Breast epithelium (tissue), 4 donors: ENCODE measurements at places on chromosomes 6 and 20. TPM values are rescaled to one million over a fixed set of nuclear protein-coding genes. Genes with fewer than 3 reads are reported as not detected.

Gene TMEM217
- 1.0 TPM for total RNA-seq

Gene TTLL9
- total RNA-seq, result 0.16 TPM

Gene PDYN
- not detected for total RNA-seq

Gene COL11A2
- total RNA-seq, result 0.98 TPM

Gene RAET1L
- total RNA-seq, result not detected

Gene GMEB2
- total RNA-seq, result 10.2 TPM

Gene ZSCAN23
- 6.0 TPM for total RNA-seq

Gene ETV7
- total RNA-seq, result 0.80 TPM

Gene MATN4
- 1.6 TPM for total RNA-seq

Gene LHFPL5
- not detected for total RNA-seq

Gene ZBTB46
- total RNA-seq, result 10.7 TPM

Gene CITED2
- 300 TPM for total RNA-seq

Gene UFL1
- 28.0 TPM for total RNA-seq

Gene MAP7
- total RNA-seq, result 14.2 TPM

Gene ADGRG6
- 8.2 TPM for total RNA-seq

Gene KCNQ5
- total RNA-seq, result 1.0 TPM

Gene SEMG2
- total RNA-seq, result 0.16 TPM

Gene MPIG6B
- total RNA-seq, result 0.16 TPM
